ENCODE measurements at places on chromosomes 4 and X.

GRCh38 chr4:185792384-185793115 lies 19.4 kb downstream of the SORBS2 start:
- no peak for DNase-seq

DNA sequence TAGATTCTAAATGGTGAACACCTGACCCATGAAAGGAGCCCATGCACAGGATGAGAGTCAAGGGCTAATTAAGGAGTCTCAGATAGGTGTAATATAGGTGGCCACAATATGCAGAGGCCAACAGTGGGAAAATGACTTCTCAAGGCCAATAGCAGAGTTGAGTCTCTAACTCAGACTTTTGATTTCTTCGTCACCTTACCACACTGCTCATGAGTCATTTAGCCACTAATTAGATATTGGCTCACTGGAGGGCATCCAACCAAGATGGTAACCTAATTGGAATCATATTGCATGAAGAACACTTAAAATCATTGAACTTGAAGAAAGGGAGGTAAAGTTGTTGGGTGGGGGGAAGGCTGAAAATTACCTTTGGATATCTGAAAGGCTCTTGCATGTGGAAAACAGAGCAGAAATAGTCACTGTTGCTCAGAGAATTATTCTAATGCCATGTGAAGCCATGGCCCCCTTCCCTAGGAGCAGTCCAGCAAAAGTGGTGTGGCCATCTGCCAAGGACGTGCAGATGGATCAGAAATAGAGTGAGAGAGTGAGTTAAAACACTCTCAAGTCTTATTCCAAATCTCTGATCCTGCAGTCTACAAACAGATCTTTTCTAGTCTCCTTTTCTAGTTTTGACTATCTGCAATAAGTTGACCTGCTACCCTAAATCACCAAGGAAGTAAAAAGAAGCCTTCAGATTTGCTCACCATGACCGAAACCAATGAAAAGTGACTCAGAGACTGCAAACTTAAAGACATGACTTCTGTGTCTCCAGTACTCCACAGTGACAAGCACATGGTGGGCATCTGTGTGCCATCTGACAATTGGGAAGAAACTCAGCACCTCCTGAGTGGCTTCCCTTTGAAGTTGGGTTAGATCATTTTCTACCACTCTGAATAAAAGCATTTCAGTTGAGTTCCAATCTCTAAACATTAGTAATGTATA lies 93.9 kb upstream of the C1QTNF7 start:
- DNase-seq = no peak

DNA sequence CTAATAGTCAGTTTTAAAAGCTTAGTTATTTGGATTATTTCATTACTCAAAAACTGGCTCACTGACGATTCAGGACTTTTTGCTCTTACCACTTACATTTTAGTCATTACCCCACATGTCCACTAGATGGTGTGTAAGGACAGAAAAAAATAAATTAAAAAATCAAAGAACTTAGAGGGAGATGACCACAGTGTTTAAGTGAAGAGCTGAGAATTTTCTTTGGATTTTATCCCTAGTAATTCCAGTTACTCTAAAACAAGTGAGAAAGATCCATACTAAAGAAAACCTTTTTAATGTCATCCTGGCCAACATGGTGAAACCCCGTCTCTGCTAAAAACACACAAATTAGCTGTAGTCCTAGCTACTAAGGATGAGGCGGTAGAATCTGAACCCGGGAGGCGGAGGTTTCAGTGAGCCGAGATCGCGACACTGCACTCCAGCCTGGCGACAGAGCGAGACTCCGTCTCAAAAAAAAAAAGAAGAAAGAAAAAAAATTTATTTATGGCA lies 26.4 kb upstream of the TMPRSS11B start:
- no peak for DNase-seq

DNA sequence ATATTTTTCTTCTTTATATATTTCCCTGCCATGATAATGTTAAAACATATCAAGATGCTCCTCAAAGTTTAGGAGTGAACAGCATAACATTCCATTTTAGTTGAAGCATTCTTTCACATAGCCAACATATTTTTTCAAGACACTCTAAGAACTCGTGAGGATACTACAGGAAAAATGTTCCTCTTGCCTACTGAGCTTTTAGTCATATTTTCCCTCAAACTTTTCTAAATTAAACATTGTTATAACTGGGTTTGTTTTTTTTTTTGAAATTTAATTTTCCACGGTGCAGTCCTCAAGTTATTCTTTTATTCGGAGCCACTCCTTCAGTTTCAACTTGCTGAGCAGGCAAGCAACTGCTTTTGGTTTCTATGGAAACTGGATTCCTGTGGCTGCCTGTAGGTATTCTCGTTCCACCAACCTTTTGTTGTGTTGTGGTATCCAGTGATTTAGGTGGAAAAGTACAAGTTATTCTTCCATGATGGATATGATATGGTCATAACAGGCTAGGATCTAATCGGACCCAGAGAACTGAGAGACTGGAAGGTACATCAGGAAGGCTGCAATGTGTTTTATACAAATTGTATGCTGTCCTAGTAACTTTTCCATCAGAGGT lies 248.0 kb downstream of the TRIML1 start:
- DNase-seq = no peak

GRCh38 chrX:39653691-39654090 lies 444.1 kb downstream of the BCOR start:
- no peak for DNase-seq

- DNase-seq = no peak
Measured at GRCh38 chr4:28518561-28519165, 1658.0 kb downstream of the STIM2 start.

GRCh38 chr4:115851918-115852766 lies 738.7 kb upstream of the NDST4 start:
- DNase-seq = no peak

GRCh38 chr4:52574036-52574435 lies 85.1 kb downstream of the USP46 start:
- DNase-seq = peak; percentile 14

- no peak for DNase-seq
Measured at GRCh38 chrX:69424910-69425309, 79.2 kb upstream of the NALF2 start.

GRCh38 chrX:7120878-7121219 lies 26.7 kb upstream of the STS start:
- no peak for DNase-seq

GRCh38 chrX:38086451-38087215 lies 80.3 kb downstream of the SYTL5 start:
- DNase-seq = no peak

DNA sequence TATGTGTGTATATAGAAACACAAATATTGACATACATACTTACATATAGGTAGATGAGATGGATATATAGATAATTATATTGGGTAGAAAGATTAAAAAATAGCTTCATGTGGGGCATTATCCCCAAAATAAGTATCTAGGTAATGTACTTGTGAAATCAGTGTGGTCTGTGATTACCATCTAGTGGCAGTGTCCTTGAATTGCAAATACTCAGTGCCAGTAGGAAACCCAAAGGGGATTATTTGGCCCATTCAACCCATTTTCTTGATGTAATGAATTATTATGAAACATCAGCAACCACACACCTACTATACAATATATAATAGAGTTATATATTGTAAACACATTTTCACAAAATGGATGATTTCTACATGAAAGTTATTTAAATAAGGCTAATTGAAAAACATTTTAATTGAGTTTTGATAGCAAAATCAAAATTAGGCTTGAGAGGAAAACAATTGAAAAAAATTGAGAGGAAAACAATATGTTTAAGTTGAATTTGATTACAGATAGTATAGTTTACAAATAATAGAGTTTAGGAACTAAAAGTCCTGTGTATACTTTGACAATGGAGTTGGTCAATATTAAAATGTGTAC lies 389.4 kb downstream of the GALNTL6 start:
- no peak for DNase-seq

GRCh38 chrX:135327299-135327698 lies 18.0 kb downstream of the ETDC start:
- no peak for DNase-seq

- no peak for DNase-seq
Measured at GRCh38 chr4:73816814-73817213, 19.7 kb upstream of the CXCL6 start.

- no peak for DNase-seq
Measured at GRCh38 chr4:16161851-16162408, 64.3 kb downstream of the TAPT1 start.

DNA sequence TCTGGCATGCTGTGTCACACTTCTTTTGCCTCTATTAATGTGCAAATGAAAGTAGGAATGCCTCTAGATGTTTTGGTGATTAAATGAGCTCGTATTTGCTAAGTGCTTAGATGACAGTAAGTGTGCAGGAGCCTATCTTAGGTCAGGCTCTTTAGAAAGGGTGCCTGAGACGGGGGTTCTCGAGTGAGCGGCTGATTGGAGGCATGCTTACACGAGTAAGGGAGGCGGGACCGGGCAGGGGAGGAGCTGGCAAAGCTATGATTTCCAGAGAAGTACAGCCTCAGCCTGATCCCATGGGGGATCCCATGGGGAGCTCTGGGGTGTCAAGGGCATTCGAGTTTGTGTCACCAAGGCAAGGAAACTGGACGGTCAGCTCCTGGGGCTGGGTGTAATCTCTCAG lies 44.8 kb downstream of the CLDN34 start:
- DNase-seq = no peak

- DNase-seq = no peak
Measured at GRCh38 chr4:53638919-53639318, 47.6 kb upstream of the LNX1 start.

DNA sequence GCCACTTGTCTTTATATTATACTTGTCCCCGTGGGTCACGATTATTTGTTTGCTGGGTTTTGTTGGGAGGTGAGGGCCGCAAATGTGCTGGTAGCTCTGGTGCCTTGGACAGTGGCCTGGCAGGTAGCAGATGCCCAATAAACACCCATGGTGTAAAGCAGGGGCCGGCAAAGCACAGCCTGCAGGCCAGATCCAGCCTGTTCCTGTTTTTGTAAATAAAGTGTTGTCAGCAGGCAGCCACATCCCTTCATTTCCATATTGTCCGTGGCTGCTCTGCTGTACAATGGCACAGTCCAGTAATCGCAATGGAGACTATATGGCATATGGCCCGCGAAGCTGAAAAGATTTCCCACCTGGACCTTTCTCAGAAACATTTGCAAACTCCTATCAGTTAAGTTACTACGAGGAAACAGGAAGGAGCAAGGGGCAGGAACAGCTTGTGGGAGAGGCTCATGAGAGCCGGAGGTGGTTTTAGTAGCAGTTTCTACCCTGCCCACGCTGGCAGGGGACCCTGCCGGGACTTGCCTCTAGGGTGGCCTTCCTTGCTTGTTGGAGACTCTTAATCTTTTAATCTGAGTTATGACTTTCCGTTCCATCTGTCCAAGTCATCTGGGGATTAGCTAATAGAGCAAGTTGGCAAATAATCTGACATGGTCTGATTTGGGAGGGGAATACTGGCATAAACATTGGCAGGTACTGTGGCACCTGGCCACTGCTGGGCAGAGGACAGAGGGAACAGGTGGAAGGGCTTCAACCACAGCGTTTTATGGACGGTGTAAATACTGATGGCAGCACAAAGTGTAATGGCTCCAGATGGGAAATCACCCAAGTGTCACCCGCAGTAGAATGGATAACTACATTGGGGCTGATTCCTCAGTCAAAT lies 19.6 kb downstream of the CLCN4 start:
- no peak for DNase-seq

DNA sequence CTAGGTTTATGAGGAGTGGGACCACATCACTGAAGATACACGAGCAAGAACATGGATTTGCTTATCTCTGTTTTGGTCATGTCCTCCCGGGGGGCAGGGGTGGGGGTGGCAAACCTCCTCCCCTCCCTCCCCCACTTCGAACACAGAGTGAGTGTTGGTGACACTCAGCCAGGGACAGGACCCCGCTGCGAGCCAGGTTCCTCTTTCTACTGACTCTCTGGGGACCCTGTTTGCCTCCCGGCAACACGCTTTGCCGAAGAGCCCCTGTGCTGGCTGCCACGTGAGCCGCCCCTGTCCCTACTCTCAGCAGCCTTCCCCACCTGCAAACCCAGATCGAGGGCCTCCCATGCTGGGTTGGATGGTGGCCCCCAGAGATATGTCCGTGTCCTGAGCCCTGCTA lies 34.7 kb downstream of the P2RY8 start:
- no peak for DNase-seq

DNA sequence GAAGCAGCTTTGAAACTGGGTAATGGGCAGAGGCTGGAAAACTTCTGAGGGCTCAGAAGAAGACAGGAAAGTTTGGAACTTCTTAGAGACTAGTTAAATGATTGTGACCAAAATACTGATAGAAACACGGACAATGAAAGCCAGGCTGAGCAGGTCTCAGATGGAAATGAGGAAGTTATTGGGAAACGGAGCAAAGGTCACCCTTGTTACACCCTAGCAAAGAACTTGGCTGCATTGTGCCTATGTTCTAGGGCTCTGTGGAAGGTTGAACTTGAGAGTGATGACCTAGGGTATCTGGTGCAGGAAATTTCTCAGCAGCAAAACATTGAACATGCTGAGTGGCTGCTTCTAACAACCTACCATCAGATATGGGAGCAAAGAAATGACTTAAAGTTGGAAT lies 50.8 kb upstream of the FBXW7 start:
- no peak for DNase-seq

DNA sequence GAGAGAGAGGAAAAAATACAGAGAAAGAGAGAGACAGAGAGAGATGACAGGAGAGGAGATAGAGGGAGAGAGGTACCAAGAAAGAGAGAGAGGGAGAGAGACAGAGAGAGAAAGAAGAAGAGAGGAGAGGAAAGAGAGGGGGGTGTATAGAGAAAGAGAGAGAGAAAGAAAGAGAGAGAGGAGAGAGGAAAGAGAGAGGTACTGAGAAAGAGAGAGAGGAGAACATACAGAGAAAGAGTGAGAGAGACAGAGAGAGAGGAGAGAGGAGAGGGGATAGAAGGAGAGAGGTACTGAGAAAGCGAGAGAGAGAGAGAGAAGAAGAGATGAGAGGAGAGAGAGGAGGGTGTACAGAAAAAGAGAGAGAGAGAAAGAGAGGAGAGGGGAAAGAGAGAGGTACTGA lies 269.4 kb downstream of the CRLF2 start:
- DNase-seq = no peak

DNA sequence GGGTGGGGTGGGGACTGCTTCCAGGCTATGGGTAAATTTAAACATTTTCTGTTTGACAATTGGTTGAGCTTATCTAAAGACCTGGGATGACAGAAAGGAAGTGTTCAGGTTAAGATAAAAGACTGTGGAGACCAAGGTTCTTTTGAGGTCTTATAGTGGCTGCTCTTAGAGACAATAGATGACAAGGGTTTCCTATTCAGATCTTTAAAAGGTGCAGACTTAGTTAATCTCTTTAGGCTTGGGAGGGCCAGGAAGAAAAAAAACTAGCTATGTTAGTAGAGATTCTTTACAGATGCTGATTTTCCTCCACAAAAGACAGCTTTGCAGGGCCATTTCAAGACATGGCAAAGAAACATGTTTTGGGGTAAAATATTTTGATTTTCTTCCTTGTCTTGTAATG lies 972.5 kb downstream of the CCSER1 start:
- DNase-seq = no peak

DNA sequence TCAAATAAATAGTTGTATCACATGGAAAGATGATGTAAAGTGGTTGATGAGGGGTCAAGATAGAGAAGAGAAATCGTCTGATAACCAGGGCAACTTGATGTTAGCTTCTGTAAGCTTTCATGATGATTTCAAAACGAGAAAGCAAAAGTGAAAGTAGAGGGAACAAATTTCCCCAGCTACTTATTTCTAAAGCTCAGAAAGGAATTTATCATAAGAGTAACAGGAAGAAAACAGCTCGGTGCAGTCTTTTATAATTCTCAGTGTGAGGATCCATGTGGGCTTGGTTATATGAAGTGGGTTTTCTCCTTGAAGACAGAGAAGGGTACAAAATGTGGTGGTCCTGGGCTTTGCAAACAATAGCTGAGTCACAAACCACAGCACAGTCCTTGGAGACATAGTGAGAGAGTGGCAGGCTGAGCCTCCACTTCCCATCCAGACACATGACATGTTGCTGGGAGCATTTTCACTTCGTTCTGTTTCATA lies 32.1 kb upstream of the GLRA2 start:
- DNase-seq = no peak

All from NCI-H1417 treated with DMSO at 0.1 percent for 48 hours (cell line).